ENCODE measurements at places on chromosomes 12 and 14.

- no peaks in the 10 kb centered on the region for H3K36me3 ChIP-seq
- H3K4me3 ChIP-seq, result no peak overlapping the region
- H3K4me1 ChIP-seq, result peaks cover 28% of the 10 kb centered on the region
- DNase-seq, result no peak
- no peaks in the 10 kb centered on the region for H3K27me3 ChIP-seq
Observed at GRCh38 chr12:31018790-31019505, 54.7 kb upstream of the DDX11 start.

- no peak overlapping the region for H3K27ac ChIP-seq
- no peaks in the 10 kb centered on the region for H3K4me1 ChIP-seq
- peaks cover 39% of the 10 kb centered on the region for H3K27me3 ChIP-seq
- no peak for DNase-seq
Observed at GRCh38 chr12:2344885-2345284, 292.1 kb downstream of the CACNA1C start.

DNA sequence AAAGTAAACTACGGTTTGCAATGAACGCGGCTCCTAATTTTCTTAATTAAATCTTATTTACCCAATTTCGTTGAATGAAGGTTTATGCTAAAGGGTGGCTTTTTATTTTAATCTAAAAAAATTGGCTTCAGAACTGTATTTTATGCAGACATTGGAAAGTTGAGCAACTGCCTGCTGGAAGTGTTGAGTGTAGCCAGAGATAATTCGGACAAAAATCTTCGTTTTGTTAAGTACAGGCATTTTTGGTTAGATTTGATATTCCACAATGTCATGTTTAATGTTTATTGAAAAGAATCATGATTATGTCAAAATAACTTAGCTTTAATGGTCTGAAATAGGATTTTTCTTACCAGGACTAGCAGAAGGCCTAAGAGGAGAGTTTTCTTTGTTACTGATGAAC lies 875 bp downstream of the IRAK3 start:
- no peaks in the 10 kb centered on the region for H3K27me3 ChIP-seq
- H3K4me1 ChIP-seq, result peaks cover 6% of the 10 kb centered on the region
- H3K27ac ChIP-seq, result peak overlapping the region; percentile 91
- H3K4me3 ChIP-seq, result peak overlapping the region; percentile 70

GRCh38 chr12:20798554-20798953 lies 12.0 kb upstream of the SLCO1B3 start:
- no peak overlapping the region for H3K27ac ChIP-seq
- no peaks in the 10 kb centered on the region for H3K27me3 ChIP-seq
- no peaks in the 10 kb centered on the region for H3K36me3 ChIP-seq
- peak; percentile 64 for DNase-seq

GRCh38 chr14:63454436-63454835 lies 88.7 kb downstream of the PPP2R5E start:
- no peaks in the 10 kb centered on the region for H3K36me3 ChIP-seq
- H3K4me1 ChIP-seq, result peaks cover 6% of the 10 kb centered on the region
- no peak overlapping the region for H3K27ac ChIP-seq
- DNase-seq, result no peak

- peaks cover 18% of the 10 kb centered on the region for H3K4me1 ChIP-seq
- peak; percentile 33 for DNase-seq
- no peaks in the 10 kb centered on the region for H3K36me3 ChIP-seq
- H3K27me3 ChIP-seq, result no peaks in the 10 kb centered on the region
Observed at GRCh38 chr14:50000380-50001150, 107.7 kb downstream of the ARF6 start.

DNA sequence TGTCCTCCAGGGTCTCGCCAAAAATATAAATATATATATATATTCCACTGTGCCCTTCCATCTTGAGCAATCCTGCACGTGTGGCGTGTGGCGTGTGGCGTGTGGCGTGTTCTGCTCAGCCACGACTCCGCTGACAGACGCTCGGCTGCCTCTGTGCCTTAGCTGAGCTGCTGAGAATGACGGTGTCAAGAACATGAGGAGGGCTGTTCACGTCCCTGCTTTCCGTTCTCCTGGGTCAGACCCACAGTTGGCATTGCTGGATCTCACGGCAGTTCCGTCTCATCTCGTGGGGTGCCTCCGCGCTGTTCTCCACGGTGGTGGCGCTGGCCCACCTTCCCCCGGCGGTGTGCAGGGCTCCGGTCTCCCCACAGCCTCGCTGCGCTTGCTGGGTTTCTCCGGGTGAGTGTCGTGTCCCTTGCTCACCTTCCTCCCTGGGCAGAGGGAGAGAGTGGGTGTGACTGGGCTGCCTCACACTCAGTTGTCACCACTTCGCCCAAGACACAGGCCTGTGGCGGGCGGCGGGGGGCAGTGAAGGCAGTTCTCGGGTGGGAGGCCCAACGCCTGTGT lies 9.4 kb downstream of the GPR132 start:
- H3K4me1 ChIP-seq, result peaks cover 26% of the 10 kb centered on the region
- H3K4me3 ChIP-seq, result no peak overlapping the region
- no peak overlapping the region for H3K27ac ChIP-seq
- no peaks in the 10 kb centered on the region for H3K27me3 ChIP-seq
- no peak for DNase-seq

GRCh38 chr14:73472185-73473114 lies 14.1 kb upstream of the NUMB start:
- DNase-seq, result peak; percentile 27
- no peaks in the 10 kb centered on the region for H3K4me1 ChIP-seq
- no peak overlapping the region for H3K4me3 ChIP-seq
- H3K36me3 ChIP-seq, result no peaks in the 10 kb centered on the region
- no peak overlapping the region for H3K27ac ChIP-seq

- H3K27ac ChIP-seq, result no peak overlapping the region
- H3K4me3 ChIP-seq, result no peak overlapping the region
- DNase-seq, result no peak
- no peaks in the 10 kb centered on the region for H3K27me3 ChIP-seq
Observed at GRCh38 chr12:57474430-57474829, 5.2 kb downstream of the ARHGAP9 start.

DNA sequence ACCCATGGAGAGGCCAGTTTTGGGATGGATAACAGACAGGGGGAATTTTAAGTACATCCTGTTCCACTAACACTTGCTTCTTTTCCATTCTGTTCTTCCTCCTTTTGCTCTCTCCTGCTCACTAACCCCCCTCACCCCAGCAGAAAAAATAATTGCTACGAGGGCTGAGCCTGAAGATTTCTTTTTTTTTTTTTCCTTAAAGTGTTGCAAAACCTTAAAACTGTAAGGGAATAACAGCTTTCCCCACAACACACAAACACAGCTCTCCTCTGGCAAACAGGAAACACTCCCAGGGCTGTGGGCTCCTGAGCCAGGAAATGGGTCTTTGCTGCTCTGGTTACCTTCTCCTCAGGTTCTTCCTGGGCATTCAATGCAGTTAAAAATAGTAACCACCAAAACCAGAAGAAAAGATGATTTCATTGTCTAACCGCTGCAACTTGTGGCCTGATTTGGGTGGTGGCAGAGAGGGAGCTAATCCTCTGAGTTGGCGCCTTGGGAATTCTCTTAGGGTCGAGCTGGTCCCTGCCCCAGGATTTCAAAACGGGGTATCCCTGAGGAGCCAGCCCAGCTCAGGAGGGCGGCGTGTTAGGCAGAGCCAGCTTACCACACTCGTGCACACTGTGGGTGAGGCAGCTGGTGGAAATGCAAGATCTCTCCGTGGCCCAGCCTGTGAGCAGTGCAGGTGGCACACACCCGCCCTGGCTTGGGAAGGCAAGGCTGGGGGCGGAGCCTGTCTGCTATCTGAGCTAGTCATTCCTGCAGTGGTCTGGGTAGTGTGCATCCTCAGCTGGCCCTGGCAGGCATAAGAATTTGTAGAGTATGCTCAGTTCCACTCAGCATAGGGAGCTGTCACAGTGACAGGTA lies 17.1 kb upstream of the EMP1 start:
- no peaks in the 10 kb centered on the region for H3K36me3 ChIP-seq
- H3K4me3 ChIP-seq, result peak overlapping the region; percentile 20
- H3K4me1 ChIP-seq, result peaks cover 25% of the 10 kb centered on the region
- H3K27ac ChIP-seq, result peak overlapping the region; percentile 71

GRCh38 chr12:80641936-80642335 lies 65.5 kb upstream of the MYF6 start:
- H3K36me3 ChIP-seq, result no peaks in the 10 kb centered on the region
- H3K27me3 ChIP-seq, result no peaks in the 10 kb centered on the region
- H3K4me1 ChIP-seq, result peaks cover 7% of the 10 kb centered on the region
- H3K4me3 ChIP-seq, result no peak overlapping the region
